NCI-H1930 (cell line): ENCODE measurements at places on chromosomes 7 and 10.
A peak's percentile ranks its signal among the peaks of the same experiment; 100 is the strongest.

- no peak for DNase-seq
These were observed 201.2 kb upstream of the PRKCQ start for GRCh38 chr10:6781133-6781770.

DNA sequence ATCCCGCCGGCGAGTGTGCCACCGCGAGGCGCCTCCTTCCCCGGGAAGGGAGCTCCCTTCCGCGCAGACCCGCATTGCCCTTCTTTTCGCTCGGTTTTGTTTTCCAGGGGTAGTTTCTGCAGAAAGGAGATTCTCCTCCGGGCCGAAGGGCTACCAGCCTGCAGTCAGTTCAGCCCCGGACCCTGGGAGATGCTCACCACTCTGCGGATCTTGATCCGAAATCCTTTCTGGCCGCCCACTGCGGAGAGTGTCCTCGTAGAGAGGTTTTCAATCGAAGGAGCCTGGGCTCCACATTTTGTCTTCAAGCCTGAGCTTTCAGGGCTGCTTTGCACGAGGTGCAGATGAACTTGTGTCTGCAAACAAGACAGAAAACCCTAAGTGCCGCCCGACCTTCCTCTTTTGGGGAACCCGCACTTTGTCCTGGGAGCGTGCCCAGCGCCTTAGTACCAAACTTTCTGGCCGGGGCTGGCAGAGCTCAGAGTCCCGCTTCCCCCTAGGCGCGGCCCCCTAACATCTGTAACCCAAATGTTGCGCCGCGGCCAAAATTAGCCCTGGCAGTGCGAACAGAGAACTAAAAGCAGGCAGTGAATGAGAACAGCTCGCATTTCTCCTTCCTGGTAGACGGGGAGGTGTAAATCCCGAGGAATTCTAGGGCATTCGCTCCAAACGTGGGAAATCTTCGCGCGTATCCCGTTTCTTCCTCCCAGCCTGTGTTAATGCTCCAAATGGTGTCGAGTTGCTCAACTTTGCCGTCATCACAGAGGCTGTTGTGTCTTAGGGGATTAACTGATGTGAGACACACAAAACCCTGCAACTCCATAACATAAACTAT, 6.7 kb upstream of the EN2 start:
- no peak for DNase-seq

DNA sequence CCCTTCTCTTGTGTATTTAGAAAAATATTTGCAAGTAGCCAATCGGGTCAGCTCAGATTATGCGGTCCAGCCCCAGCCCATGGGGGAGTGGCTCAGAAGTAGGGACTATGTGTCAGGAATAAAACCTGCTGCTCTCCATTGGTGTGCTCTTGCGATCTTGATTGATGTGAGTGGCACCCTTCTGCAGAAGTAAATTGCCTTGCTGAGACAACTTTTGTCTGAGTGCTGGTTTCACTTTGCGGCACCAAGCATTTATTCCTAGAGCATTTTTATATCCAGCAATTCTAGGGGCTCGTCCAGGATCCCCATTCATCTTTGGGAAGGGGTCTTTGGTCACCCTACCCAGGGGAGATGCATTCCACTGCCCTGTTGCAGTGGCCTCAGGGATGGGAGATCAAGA, 26.1 kb upstream of the FAM221A start:
- no peak for DNase-seq

- no peak for DNase-seq
These were observed 122.1 kb upstream of the EFCAB10 start for GRCh38 chr7:105703207-105703930.

- no peak for DNase-seq
These were observed 12.8 kb downstream of the SUGCT start for GRCh38 chr7:40147371-40148246.

- no peak for DNase-seq
These were observed 116.7 kb downstream of the VIPR2 start for GRCh38 chr7:159027789-159028507.

GRCh38 chr10:79285315-79286197, 61.7 kb upstream of the PPIF start:
- DNase-seq: no peak

DNA sequence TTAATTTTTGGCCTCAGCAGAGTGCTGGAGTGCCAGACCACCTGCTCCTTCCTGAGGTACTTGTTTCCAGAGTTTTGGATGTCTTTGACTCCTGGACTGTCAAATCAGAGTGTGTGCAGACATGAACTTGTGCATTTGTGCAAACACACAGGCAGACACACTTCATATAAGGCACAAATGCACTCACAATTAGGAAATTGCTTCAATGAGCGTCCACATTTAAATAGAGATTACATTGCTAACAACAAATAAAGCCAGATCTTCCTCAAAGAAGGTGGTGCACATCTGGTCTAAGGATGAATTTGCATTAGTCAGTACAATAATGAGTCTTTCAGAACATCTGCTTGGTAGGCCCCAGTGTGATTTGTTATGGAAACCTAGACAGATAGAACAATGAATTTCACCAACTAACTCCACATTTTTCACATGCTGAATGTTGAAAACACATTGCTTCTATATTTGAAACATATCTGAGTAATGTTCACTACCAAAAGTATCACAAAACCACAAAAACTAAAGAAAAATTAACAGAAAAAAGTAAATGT, 266.7 kb upstream of the INHBA start:
- no peak for DNase-seq

DNA sequence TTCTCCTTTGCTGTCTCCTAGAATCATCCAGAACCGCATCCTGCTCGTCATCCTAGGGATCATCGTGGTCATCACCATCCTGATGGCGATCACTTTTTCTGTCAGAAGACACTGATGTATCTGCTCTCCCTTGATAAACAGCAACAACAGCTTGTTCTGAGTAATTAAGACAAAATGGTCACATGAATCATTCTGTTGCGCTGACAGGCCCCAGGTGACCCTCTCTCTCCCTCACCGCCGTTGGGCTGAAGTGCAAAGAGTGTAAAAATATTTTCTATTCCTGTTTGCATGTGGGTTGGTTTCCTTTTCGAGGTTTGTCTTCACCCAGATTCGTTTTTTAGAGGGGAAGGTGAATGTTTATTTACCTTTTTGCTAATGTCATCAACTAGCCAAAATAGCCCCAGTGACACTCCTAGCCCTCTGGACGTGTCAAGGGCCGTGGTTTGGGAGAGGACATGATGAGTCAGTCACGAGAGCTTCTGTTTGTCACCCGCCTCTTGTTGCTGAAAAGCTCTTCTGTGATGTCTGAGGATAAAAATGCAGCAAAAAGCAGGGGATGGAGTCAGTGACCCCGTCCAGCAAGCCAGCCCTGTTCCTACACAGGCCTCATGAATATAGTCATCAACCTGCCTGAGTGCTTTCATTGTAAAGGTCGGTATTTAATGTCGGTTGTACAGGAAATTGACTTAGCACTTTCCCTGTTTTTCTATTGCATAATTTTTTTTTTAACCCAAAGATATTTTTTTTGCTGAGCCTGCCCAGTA, 134.6 kb upstream of the TCF7L2 start:
- no peak for DNase-seq

DNA sequence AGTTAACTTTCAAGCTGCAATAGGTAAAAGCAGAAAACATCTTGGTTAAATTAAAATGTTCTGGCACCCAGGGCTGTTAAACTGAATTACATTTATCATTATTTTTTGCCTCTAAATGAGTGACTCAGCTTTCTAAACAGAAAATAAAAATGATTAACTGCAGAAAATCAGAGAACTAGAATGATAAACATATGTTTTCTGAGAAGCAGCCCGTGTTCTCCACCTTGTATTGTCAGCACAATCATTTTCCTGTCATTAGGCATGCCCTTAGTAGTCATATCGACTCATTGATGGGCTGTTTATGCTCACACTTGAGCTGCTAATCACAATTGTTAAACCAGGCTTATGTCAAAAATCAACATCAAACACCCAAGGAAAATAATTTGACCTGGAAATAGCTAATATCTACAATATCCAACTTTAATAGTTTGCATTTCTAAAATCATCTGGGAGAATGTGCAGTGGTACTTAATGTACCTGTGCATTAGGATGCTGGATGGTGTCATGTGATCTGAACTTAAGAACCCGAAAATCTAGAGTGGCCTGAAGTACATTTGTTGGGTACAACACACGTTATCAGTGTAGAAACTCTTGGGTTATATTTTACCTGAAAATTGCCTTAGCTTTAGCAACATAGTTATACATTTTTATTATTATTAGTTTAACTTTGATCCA, 2.3 kb downstream of the MDFIC start:
- DNase-seq: no peak

GRCh38 chr10:103566536-103566935, 73.0 kb downstream of the NEURL1 start:
- DNase-seq: no peak

GRCh38 chr7:142401951-142402350, 144.1 kb upstream of the PRSS58 start:
- no peak for DNase-seq

- no peak for DNase-seq
These were observed 20.3 kb downstream of the CALHM2 start for GRCh38 chr10:103431902-103432301.

DNA sequence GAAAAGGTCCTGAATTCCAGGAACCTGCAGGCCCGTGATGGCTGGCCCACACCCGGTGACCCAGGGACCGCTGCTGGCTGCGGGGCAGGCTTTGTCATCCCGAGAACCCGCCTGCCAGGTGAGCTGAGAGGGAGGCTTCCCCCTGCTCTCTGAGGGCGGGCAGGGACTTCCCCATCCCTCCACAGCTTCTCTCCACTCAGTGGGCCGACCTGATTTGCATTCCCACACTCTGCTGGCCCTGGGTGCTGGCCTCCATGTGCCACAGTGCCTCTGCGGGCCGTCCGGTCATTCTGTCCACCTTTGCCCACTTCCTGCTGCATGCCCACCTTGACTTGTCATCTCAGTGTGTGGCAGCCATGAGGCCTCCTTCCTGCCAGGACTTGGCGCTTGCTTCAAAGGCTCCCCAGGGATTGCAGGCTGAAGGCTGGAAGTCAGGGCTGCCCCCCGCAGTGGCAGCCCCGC, 35.3 kb downstream of the PALD1 start:
- DNase-seq: no peak

GRCh38 chr7:7821517-7821916, 103.1 kb upstream of the RPA3 start:
- peak; percentile 54 for DNase-seq

DNA sequence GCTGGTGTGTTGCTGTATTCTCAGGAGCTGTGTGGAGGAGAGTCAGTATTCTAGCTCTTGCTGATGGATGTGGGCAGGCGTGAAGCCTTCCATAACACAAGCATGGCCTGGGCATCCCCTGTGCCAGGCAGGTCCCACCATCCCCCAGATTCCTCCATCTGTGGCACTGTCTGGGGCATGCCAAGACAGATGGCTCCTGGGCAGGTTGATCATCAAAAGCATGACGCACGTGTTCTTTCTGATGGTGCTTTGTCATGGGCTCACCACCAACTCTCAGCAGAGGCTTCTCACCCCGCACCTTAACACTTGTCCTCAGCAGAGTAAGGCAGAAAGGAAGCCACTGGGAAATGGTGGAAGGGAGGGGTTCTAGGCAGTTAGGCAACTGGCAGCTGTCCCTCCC, 364.3 kb downstream of the PLXNA4 start:
- no peak for DNase-seq

- no peak for DNase-seq
These were observed 386.9 kb downstream of the POM121L12 start for GRCh38 chr7:53422291-53422690.

DNA sequence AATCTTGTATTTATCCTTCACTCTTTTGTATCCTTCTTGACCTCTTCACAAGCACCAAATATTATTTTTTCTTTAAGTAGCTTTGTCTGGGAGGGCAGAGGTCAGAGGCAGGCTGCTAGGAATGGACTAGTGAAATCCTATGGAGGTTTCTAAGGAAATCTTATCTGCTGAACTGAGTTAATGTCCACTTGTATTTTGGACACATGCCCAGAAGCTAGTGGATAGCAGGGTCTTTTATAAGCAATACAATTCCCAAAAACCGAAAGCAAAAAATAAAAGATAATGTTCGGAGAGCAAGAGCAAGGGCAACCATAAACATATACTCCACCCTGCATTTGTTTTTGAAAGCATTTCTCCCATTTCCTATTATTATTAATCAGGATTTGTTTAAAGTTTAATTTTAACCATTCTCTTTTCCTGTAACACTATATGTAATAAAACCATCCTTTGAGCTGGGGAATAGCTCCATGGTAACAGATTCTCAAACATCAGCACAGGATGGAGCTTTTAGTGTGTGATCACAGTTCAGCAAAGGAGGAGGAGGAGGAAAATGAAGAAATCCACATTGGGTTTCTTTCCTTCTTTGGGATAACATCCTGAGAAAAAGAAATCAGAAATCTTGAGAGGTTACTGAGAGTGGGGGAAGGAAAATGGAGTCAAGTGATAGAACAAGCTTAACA, 328.2 kb upstream of the LRRN3 start:
- no peak for DNase-seq

DNA sequence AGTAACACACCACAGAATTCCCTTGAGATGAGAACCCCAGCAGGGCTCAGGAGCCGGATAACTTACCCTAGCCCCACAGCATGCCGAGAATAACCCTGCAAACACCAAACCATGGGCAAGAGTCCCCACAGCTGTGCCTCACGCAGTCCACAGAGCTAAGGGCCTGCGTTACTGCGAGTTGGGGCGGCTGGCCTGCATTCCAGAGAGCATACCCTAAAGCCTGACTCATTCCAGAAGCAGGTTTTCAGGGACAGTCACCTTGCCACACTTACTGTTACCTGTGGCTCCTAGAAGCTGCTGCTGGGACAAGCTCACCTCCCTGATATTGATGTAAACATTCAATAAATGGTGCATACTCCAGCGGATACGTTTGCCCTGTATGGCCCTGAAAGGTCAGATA, 18.6 kb downstream of the FGFR2 start:
- DNase-seq: no peak

DNA sequence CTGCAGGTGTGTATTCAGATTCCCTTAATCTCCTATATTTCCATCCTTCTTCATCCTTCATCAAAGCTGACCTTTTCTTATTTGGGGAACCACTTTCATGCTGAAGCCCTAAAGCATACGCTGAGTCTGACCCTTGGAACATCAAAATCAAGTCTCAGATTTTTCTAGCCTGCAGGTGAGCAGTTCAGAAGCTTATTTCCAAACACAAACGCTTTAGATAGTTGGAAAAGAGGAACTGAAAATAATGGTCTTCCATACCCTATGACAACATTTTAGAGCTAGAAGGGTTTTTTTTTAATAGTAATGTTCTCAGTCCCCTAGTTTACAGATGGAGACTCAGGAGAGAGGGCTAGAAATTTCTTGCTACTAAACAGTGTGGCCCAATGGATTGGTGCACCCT, 1.6 kb upstream of the AGK start:
- DNase-seq: no peak
